Activated CD4-positive, CD25-positive, alpha-beta regulatory T cell (primary cell): ENCODE measurements at places on chromosomes 11 and 22.

DNA sequence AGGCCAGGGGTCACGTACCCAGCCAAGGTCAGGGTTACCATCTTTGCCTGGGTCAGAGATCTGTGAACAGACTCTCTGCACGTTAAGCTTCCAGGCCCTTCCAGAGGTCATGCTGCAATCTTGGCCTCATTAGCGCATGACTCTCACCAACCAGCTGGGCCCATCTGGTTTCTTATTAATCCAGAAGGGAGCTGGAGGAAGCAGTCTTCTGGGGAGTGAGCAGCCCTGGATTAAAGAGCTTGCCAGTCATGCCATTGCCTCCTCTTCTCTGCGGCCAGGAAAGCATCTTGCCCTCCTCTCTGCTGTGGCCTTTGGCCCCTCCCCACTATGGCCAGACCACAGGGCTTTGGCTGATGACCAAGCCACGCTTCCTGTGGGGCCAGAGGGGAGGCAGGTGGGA lies 57.4 kb downstream of the CHST1 start:
- no peak for DNase-seq

- no peak for DNase-seq
Observed at GRCh38 chr22:27997538-27997937, 78.5 kb upstream of the PITPNB start.

- no peak for DNase-seq
Observed at GRCh38 chr11:44548032-44548695, 17.3 kb upstream of the CD82 start.

- no peak for DNase-seq
Observed at GRCh38 chr11:73542175-73542574, 55.7 kb downstream of the FAM168A start.

DNA sequence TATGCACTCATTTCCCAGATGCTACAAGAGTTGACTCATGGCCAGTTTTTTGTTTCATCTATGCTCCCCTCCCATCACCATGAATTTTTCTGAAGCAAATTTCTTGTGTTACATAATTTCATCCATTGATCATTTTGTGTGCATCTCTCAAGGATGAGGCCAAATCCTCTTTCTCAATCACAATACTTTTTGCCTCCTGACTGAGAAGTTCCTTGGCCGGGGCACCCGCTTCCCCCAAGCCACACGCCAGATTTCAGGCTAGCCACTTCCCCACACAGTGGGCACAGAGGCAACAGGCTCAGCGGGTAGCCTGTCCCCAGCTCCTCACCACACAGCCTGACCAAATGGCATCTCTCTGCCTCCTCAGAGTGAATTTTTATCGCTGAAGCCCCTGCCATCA lies 9.8 kb upstream of the DSCAML1 start:
- no peak for DNase-seq

DNA sequence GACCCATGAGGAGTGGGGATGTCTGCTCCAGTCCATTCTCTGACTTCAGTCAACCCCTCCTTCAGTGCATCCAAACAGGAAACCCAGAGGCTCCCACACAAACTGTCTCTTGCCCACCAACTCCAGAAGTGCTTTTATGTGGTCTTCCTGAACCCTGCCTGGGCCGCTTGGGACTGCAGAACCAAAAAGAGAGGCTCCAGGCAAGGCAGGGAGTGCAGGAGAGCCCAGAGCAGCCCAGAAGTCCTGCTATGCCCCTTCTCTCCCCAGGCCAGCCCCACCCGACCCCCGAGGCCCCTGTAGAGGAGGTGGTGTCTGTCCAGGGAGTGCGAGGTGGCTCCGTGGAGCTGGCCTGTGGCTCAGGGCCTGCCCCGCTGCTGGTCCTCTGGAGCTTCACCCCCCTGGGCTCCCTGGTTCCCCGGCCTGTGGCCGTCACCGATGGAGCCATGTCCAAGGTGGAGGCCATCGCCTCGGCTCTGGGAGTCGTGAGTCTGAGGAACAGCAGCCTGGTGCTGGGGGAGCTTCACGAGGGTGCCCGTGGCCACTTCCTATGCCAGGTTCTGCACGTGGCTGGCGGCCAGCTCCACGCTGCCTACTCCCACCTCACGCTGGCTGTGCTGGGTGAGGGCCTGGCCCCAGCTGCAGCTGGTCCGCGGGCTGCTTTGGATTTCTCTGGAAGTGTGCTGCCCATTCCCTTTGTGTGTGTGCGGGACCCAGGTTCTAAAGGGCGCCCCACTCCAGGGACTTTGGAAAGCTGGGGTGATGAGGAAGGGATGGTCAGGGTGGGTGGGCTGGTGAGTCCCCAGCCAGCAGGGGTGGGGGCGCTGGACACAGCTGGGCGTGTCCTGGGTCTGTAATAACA lies 1.8 kb downstream of the VSIG10L2 start:
- DNase-seq, result no peak

DNA sequence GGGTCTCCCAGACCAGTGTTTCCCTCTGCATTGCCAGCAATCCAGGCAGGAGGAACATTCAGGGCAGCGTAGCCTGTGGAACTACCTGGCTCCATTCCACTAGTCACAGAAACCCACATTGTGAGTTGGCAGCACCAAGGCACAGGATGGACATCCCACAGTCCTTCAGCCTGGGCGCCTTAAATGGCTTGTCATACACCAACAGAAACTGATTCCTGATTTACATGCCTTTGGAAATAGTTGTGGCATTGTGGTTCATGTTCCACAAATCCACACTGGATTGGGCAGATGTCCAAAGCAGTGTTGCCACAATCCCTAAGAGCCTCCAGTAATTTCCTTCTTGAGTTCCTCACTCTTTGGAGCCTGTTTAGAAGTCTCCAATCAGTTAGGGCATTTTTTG lies 225.6 kb downstream of the BLID start:
- DNase-seq, result no peak

- DNase-seq, result peak; percentile 78
Observed at GRCh38 chr11:70203751-70204465, 812 bp downstream of the FADD start.
